Left lung (tissue), 14 donors: ENCODE measurements at places on chromosomes 2 and 18. TPM values are rescaled to one million over a fixed set of nuclear protein-coding genes. Genes with fewer than 3 reads are reported as not detected.

DNA sequence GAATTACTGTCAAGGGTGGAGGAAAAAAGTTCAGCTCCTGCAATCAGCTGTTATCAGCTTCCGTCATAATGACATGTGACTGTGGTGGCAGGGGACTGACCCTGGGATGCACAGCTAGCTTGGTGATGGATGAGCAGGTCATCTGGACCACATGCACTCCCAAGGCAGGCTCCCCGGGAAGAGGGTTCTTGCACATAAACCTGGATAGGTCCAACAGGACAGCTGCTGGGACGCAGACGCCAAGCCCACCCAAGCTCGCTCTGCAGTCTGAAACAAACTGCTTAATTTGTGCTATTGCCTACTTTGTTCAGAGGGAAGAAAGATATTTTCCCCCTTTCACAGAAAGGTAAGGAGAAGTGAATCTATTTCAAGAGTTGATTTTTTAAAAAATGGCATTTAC, 30.2 kb downstream of the FAM178B start:
- no peak for DNase-seq

GRCh38 chr18:37222999-37223378, 342.6 kb downstream of the CELF4 start:
- no peak for DNase-seq

- DNase-seq, result no peak
Measured at GRCh38 chr18:6107794-6108193, 212.5 kb upstream of the TMEM200C start.

The FNDC4 gene
- 14.4 TPM for polyA plus RNA-seq

The UPP2 gene
- polyA plus RNA-seq, result 0.93 TPM
